Transverse colon (tissue), 4 donors: ENCODE measurements at places on chromosomes 16 and 17.

GRCh38 chr17:48553190-48553547 is 8.3 kb upstream of the HOXB2 start:
- H3K36me3 ChIP-seq = no peaks in the 10 kb centered on the region
- no peak overlapping the region for H3K4me3 ChIP-seq
- peaks cover 22% of the 10 kb centered on the region for H3K4me1 ChIP-seq
- H3K27me3 ChIP-seq = no peaks in the 10 kb centered on the region

GRCh38 chr16:2842340-2843000 is 12.4 kb downstream of the ZG16B start:
- H3K27ac ChIP-seq = no peak overlapping the region
- no peaks in the 10 kb centered on the region for H3K27me3 ChIP-seq
- H3K36me3 ChIP-seq = no peaks in the 10 kb centered on the region
- no peak overlapping the region for H3K4me3 ChIP-seq
- DNase-seq = peak; percentile 52

- H3K36me3 ChIP-seq = no peaks in the 10 kb centered on the region
- DNase-seq = peak; percentile 97
- H3K27me3 ChIP-seq = no peaks in the 10 kb centered on the region
- peaks cover 15% of the 10 kb centered on the region for H3K4me1 ChIP-seq
Measured at GRCh38 chr17:18225121-18225641, at the start of gene LLGL1. LLGL1 (plus strand) TSS chr17:18225635; CDS start chr17:18225683, 48 bp downstream.

DNA sequence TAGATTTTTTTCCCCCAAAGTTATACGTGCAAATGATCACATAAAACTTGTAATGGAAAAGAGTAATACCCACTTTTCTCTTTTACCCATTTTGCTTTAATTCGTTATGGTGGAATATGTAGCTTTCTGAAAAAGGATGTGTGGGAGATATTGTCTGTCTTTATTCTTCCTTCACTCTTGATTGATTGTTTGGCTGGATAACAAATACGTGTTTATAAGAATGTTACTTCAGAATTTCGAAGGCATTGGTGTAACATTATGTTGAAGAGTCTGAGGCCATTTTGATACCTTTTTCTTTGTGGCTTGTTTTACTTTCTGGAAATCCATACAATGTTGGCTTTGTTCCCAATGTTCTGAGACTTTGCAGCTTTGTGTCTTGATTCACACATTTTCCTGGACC is 71.4 kb downstream of the BCAS3 start:
- H3K4me3 ChIP-seq = no peak overlapping the region
- no peak overlapping the region for H3K27ac ChIP-seq
- no peak for DNase-seq
- H3K27me3 ChIP-seq = no peaks in the 10 kb centered on the region
- H3K4me1 ChIP-seq = no peaks in the 10 kb centered on the region

- H3K27ac ChIP-seq = no peak overlapping the region
- no peaks in the 10 kb centered on the region for H3K36me3 ChIP-seq
- H3K27me3 ChIP-seq = no peaks in the 10 kb centered on the region
Measured at GRCh38 chr16:10945065-10945787, 862 bp downstream of the CLEC16A start.

GRCh38 chr17:79814127-79814973 is 17.5 kb upstream of the CBX8 start:
- H3K27me3 ChIP-seq = peaks cover 85% of the 10 kb centered on the region
- H3K4me1 ChIP-seq = peaks cover 25% of the 10 kb centered on the region
- no peaks in the 10 kb centered on the region for H3K36me3 ChIP-seq
- peak; percentile 9 for DNase-seq

- no peaks in the 10 kb centered on the region for H3K36me3 ChIP-seq
- H3K4me1 ChIP-seq = no peaks in the 10 kb centered on the region
- H3K27ac ChIP-seq = no peak overlapping the region
- no peak overlapping the region for H3K4me3 ChIP-seq
- DNase-seq = no peak
- H3K27me3 ChIP-seq = no peaks in the 10 kb centered on the region
Measured at GRCh38 chr17:73609758-73610157, 34.5 kb downstream of the SDK2 start.

DNA sequence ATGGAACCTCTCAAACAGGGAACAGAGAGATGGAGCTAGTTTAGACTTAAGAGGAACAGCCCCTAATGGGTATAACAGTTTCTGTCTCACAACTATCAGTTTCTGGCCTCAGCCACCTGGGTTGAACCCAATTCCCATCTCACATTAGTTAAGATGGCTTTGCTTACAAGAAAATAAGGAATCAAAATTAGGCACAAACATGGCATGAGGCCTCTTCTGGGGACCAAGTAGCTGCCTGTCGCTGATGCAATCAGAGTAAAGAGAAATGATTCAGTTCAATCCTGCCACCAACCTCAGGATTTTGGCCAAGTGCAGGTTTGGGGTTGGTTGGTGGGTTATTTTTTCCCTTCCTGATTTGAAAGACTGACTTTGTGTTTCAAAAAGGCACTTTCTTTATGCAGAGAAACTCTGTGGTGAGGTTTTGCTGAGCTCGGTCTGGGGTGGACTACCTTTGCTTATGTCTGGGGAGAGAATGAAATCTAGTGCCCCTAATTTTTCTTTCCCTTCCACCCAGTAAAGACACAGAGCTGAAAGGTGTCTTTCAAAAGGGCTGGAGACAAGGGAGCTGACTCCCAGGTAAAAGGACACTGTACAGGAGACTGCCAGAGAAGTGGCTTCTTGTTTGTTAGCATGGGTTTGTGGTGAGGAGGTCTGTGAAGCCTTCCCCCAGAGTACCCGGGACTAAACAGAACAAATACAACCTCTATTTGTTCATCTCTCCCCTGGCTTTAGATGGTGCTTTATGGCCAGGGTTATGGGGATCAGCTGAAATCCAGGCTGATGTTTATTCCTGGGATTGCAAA is 44.8 kb upstream of the NFAT5 start:
- H3K27me3 ChIP-seq = no peaks in the 10 kb centered on the region
- H3K4me1 ChIP-seq = peaks cover 4% of the 10 kb centered on the region
- no peak overlapping the region for H3K4me3 ChIP-seq
- H3K27ac ChIP-seq = no peak overlapping the region

GRCh38 chr16:25023556-25023955 is 8.4 kb upstream of the ARHGAP17 start:
- H3K36me3 ChIP-seq = no peaks in the 10 kb centered on the region
- no peak overlapping the region for H3K27ac ChIP-seq
- no peaks in the 10 kb centered on the region for H3K27me3 ChIP-seq
- DNase-seq = no peak
- H3K4me3 ChIP-seq = no peak overlapping the region
- H3K4me1 ChIP-seq = no peaks in the 10 kb centered on the region

DNA sequence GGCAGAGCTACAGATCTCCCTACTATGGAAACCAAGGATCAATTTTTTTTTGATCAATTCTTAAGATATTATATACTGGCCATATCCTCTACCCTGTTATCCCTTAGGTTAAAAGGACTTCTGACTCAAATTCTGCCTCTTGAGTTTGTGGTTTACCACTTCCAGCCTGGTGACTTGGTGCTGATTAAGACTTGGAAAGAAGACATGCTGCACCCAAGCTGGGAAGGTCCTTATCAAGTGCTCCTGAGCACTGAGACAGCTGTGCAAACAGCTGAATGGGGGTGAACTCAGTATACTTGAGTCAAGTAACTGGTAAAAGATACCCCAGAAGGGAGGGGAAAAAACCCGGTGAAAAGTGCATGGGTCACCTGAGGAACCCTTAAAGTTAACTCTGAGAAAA is 20.5 kb upstream of the SPACA3 start:
- no peaks in the 10 kb centered on the region for H3K36me3 ChIP-seq
- H3K4me3 ChIP-seq = no peak overlapping the region
- H3K27ac ChIP-seq = no peak overlapping the region
- peaks cover 4% of the 10 kb centered on the region for H3K4me1 ChIP-seq
- no peaks in the 10 kb centered on the region for H3K27me3 ChIP-seq

GRCh38 chr17:3879186-3879585 is 13.7 kb downstream of the CAMKK1 start:
- no peaks in the 10 kb centered on the region for H3K36me3 ChIP-seq
- H3K4me3 ChIP-seq = no peak overlapping the region
- peaks cover 6% of the 10 kb centered on the region for H3K4me1 ChIP-seq
- H3K27me3 ChIP-seq = no peaks in the 10 kb centered on the region
- no peak overlapping the region for H3K27ac ChIP-seq

DNA sequence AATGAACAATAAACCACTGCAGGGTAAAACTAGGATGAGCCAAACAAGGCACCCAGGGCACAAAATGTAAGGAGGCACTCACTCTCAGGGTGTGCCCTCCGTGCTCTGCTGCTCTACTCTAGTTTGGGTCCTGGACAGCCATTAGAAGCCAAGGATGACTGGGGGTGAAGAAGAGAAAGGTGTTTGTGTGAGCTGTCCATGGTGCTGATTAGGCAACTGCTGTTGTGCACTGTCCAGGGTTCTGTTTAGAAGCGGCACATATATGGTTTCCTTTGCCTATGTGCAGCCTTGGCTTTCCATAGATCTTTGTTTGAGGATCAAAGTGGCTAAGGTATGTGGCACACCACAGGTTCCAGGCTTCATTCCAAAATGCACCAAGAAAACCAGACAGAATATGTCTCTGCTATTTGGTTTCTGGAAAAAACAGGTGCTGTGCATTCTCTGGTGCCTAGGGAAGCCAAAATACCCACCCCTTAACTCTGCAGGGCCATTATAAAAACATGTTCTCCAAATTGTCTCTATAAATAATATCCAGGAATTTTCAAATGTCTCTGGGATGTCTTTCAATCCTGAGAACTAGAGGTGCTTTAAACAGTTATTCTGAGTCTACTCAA is 123.5 kb downstream of the CBLN1 start:
- no peak overlapping the region for H3K4me3 ChIP-seq
- DNase-seq = peak; percentile 26
- no peak overlapping the region for H3K27ac ChIP-seq
- H3K4me1 ChIP-seq = no peaks in the 10 kb centered on the region
- H3K27me3 ChIP-seq = no peaks in the 10 kb centered on the region
- no peaks in the 10 kb centered on the region for H3K36me3 ChIP-seq

DNA sequence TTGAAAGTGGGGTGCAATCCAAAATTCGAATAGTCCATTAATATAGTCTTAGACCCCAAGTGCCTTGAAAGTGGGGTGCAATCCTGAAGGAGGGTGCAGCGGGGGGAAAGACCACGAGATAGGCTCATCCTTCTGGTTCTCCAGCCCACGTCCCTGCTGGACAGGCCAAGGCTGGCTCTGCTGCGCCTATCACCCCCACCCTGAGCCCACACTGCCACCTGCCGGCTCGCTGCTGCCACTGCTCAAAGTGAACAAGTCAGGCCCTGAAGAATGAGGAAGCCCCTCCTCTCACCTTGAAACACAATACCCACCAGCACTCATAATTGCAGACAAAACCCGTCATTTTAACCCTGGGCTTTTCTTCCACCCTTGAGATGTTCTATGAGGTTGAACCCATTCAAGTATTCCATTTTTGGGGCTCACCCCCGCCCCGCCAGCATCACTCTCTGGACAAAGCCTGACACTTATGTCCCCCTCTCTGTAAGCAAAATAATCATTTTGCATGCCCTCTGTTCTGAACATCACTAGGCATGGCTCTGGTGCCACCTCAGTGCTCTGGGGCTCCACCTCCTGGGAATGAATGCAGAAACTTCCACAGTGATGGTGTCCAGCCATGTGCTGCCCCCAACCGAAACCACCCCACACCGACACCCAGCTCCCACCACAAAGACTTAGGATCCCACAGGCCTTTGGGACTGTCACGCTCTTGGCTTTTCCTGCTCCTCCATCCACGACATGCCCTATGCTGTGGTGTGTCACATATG is 56.8 kb downstream of the BEAN1 start:
- H3K4me1 ChIP-seq = peaks cover 7% of the 10 kb centered on the region
- peak; percentile 78 for DNase-seq
- no peaks in the 10 kb centered on the region for H3K36me3 ChIP-seq
- H3K4me3 ChIP-seq = no peak overlapping the region
- no peak overlapping the region for H3K27ac ChIP-seq
